ENCODE measurements at places on chromosomes 13 and 19.

DNA sequence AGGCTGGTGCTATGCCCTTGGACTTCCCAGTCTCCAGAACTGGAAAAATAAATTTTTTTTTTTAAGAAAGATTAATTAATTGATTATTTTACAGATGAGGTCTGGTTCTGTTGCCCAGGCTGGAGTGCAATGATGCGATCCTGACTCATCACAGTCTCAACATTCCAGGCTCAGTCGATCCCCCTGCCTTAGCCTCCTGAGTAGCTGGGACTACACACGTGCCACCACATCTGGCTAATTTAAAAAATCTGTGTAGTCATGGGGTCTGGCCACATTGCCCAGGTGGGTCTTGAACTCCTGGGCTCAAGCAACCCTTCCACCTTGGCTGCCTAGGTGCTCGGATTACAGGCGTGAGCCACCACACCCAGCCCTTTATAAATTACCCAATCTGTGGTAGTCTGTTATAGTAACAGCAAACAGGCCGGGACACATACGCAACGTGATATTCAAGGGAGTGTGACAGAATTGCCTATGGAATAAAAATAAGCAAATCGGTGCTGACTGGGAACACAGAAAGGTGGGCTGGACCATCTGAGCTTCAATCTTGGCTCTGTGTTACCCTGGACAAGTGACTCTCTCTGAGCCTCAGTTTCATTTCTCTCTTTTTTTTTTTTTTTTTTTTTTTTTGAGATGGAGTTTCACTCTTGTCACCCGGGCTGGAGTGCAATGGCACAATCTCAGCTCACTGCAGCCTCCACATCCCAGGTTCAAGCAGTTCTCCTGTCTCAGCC lies 42.8 kb downstream of the PIN1 start:
- DNase-seq = no peak

DNA sequence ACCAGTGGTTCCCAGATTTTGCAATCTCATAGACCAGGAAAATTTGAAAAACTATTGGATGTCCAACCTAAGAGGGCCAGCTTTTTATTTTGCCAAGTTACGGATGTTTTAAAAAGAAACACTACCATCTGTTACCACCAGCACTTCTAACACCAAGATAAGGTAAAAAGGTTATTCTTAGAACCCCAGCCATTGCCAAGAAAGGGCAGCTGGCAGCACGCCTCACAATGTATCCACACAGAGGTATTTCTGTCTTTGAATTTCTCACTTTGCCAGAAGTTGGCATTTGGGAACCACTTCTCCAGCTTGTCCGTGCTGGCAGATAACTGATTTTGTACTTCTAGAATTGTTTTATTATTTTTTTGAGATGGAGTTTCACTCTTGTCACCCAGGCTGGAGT lies 28.7 kb downstream of the CAPN12 start:
- DNase-seq = no peak

GRCh38 chr13:40272776-40273139 lies 393.7 kb downstream of the FOXO1 start:
- no peak for DNase-seq

DNA sequence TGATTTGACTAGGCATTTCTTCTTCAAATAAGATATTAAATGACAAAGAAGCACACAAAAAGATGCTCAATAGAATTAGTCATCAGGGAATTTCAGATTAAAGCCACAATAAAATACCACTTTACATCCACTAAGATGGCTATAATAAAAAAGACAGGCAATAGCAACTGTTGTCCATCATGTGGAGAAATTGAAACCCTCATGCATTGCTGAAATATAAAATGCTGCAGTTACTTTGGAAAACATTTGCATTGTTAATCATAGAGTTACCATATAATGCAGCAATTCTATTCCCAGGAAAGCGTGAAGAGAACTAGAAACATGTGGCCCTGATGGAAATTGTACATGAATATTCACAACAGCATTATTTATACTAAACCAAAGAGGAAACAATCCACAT lies 605.5 kb upstream of the SLITRK1 start:
- DNase-seq = no peak

DNA sequence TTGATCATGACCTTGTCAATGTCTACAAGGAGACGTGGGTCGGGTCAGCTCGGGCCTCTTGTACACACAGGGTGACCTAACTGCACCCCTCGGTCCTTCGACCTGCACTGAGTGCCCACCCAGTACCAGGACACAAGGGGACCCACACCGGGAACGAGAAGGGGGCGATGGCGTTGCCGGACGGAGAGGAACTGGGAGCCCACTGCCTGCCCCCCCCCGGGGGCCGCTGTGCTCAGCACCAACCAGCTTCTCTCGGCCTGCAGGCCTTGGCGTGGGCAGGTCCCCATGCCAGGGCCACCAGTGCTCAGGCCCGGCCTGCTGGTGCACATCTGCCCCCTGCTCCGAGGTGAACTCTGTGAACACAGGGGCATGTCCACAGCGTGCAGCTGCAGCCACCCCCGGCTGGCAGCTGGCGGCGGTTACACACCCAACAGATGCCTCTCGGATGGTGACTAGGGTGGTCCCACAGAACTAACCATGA lies 14.1 kb downstream of the CFD start:
- DNase-seq = no peak

DNA sequence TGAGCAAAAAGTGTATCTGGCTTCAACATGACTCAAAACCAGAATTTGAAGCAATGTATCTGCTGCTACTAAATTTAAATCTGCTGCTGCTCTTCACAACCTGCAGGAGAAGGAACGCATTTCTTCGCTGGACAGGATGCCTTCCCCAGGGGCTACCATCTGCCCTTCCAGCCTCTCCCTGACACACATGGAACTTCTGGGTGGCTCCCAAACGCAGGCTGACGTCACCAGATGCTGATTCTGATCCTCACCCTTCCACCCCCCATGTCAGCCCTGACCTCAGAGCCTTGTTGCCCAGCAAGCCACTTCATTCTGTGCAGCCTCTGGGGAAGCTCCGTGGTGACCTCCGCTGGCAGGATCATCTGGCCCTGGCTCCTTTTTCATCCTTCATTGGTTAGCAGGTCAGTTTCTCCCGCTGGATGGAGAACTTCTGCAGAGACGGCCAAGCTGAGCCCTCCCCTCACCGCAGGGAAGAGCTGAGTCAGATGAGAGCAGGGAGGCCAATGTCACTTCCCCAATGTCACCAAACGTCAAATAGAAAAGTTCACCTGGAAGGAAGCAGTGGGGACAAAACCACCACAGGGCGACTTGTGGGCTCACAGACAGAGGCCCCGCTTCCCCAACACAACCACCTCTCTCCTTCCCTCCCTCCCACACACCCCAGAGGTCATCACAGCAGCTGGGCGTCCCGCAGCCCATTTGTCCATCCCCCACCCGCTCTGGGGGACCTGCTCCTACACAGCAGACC lies 14.0 kb upstream of the RAB20 start:
- DNase-seq = no peak

DNA sequence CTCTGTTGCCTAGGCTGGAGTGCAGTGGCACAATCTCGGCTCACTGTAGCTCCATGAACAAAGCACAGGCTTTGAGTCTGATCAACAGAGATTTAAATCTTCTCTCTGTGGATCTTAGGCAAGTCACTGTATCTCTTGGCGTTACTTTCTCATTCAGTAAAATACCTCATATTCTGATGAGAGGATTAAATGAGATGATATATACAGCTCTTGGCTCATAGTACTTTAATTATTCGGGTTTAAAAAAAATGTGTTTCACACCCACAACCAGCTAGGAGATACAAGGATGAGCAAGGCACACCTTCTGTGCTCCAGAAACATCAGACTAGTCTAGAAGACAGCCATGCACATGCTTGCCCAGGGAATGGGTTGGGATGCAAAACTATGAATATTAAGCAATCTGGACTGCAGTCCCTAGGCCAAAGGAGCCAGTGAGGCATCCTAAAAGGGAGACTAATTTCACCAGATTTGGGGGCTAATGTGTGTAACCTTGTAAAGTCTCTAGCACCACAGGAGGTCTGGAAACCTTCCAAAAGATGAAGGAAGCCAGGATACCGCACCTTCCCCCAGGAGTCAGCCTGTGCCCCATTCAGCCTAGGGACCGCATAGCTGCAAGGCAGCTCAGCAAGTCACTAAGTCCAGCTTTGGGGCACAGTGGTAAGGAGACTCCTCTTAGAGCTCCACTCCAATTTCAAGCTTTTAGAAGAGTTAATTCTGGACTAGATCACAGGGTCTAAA lies 2.5 kb downstream of the VPS36 start:
- DNase-seq = no peak

- no peak for DNase-seq
These were observed 426 bp downstream of the MYO9B start for GRCh38 chr19:17075864-17076542.

- no peak for DNase-seq
These were observed 319.7 kb upstream of the TSHZ3 start for GRCh38 chr19:31668921-31669320.

GRCh38 chr13:26473571-26474230 lies 83.8 kb upstream of the WASF3 start:
- DNase-seq = no peak

DNA sequence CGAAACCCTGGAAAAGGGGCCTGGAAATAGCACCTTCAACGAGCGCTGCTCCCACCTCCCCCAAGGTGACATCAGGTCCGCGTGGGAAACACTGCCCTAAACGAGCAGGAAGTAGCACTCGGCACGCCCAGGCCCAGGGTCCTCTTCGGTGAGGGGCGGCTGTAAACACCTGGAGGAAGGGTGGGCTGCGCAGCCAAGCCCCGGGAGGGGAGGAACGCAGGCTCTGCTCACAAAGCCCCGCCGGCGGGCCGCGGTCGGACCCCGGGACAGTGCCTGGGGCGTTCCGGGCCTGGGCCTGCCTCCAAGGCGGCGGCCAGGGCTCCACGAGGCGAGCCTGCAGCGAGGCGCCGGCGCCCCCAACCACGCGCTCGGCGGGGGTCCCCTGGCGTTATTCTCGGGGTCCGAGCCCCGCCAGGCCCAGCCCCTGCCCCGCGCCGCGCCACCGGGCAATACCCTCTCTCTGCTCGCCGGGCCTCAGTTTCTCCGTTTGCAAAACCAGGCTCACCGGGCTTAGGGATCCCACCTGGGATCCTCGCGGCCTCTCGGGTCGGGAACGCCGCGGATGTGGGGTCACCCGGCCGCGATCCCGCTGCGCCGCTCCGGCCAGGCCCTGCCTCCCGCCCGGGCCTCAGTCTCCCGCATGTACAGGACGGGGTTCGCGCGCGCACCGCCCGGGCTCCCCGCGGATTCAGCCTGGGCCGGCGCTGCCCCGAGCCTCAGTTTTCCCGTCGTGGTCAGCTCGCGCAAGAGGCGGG lies 630 bp downstream of the RNF126 start:
- no peak for DNase-seq

GRCh38 chr13:109384491-109385241 lies 401.7 kb downstream of the IRS2 start:
- no peak for DNase-seq

- DNase-seq = no peak
These were observed 25.7 kb upstream of the IGFL4 start for GRCh38 chr19:46066471-46066870.

GRCh38 chr13:66069570-66069969 lies 1160.6 kb downstream of the PCDH9 start:
- DNase-seq = no peak

GRCh38 chr19:55464662-55465054 lies at the start of gene C19orf85:
Gene C19orf85, minus strand, starts transcription at chr19:55464751. Its CDS starts 197 bp downstream, at chr19:55464554.
- DNase-seq = no peak

DNA sequence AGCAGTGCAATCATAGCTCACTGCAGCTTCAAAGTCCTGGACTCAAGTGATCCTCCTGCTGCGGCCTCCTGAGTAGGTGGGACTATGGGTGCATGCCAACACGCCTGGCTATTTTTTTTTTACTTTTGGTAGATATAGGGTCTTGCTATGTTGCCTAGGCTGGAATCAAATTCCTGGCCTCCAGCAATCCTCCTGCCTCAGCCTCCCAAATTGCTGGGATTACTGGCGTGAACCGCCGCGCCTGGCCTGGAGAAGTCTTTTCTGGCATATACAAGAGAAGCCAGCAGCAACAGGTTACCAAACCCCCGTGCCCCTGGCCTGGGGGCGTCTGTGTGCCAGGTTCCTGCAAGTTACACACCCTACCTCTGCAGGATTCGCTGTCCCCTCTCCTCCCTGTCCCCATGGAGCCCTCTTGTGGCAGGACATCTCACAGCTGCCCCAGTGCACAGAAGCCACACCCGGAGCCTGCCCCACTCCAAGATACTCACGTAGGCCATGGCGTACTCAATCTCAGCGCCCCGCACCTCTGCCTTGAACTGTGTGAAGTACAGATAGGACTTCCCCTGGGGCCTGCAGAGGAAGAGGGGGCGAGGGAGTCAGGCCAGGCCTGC lies 9.9 kb downstream of the MYDGF start:
- no peak for DNase-seq

- no peak for DNase-seq
These were observed at the start of gene PPP1R12C for GRCh38 chr19:55116859-55117662. Gene PPP1R12C, minus strand, starts transcription at chr19:55117637. Its CDS starts 94 bp downstream, at chr19:55117543.

DNA sequence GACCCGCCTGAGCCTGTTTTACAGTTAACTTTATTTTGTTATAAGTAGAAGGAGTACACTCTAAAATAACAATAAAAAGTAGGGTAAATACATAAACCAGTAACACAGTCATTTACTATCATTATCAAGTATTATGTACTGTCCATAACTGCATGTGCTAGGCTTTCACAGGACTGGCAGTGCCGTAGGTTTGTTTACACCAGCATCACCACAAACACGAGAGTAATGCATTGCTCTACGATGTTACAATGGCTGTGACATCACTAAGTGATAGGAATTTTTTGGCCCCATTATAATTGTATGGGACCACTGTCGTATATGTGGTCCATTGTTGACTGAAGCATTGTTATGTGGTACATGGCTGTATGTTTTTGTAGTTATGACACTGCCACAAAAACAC lies 41.3 kb upstream of the SLC7A9 start:
- DNase-seq = no peak

DNA sequence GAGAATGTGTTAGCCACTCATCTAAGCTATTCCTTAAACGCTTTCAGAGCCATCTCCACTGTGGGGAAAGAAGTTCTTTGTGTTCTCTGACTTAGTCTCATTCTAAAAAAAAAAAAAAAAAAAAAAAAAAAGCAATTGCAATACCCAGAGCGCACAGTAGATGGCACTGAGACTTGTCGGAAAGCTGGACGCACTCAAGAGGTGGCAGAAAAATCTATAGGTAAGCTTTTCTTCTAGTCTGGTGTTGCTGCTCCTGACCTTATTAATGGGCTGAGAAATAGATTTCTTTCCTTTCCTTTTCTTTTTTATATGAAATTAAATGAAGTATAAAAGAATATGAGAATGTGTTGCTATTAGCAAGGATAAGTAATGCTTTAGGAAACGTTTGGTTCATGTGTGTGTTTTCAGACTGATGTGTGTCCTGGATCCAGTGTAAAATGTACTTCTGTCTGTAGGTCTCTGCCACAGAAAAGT lies 4.7 kb upstream of the GJB2 start:
- no peak for DNase-seq

- DNase-seq = no peak
These were observed 370.3 kb upstream of the ATXN8OS start for GRCh38 chr13:69737129-69737935.

GRCh38 chr13:100566543-100566942 lies 22.0 kb downstream of the GGACT start:
- DNase-seq = no peak

GRCh38 chr13:112962911-112963625 lies 5.9 kb upstream of the MCF2L start:
- DNase-seq = no peak

GRCh38 chr19:43760941-43761340 lies 6.2 kb upstream of the SMG9 start:
- DNase-seq = no peak
